ENCODE measurements at places on chromosomes 13 and 19.

DNA sequence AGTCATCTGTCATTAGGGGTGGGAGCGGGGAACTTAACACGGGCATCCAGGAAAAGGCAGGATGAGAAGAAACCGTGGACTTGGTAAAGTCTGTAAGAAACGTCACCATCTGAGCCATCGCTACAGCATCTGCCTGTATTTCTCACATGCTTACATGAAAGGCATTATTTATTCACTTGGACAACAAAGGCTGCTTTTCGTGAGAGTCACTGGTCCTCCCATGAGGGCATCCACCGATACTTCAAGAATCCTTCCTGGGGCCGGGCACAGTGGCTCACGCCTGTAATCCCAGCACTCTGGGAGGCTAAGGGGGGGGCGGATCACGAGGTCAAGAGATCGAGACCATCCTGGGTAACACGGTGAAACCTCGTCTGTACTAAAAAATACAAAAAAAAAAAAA lies 16.1 kb downstream of the ZNF446 start:
- DNase-seq = no peak

GRCh38 chr13:103007427-103007762 lies 58.8 kb downstream of the SLC10A2 start:
- no peak for DNase-seq

DNA sequence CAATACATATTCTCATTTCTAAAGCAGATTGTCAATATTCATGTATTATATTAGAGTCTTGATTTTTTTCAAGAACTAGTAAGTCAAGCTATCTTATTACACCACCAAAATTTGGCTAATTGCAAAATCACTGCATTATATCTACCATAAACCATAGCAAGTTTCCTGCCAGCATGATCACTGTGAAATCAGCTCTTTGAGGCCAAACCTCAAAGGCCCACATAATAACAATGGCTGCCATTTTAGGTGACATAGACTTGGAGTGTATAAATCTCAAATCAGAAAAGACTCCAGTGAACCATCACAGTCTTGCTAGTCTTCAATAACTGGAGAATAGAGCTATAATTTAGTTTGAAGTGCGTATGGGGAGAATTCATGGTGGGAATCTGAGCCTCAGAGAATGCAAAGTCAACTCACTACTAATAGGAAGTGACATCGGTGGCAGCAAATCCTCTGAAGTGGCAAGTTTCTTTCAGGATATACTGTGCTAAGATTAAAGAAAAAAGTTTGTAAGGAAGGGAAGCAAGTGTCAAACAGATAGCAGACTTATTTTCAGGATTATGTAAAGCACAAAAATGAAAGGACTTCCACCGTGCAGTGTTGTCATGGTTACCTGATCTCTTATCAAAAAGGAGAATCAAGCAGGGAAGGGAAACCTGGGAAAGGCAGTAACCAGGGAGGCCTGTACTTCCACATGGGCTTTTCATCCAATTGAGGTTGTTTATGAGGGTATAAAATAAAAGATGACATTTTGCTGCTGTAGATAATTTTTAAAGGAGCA lies 117.4 kb upstream of the FNDC3A start:
- DNase-seq = no peak

DNA sequence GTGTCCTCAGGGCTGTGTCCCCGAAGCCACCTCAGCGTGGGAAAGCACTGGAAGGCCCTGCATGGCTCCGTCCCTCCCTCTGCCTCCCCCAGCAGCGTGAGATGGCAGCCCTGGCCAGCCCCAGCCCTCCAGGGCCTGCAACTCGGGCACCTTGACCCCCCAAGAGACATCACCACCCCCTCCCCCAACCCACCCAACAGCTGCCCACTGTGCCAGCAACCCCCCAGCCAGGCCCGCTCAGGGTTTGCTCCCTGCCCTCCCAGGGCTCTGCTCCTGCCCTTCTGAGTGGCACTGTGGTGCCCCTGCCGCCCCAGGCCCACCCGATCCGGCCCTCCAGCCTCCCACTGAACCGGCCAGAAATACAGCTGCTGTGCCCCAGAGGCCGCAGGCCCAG lies 1.5 kb upstream of the ASPDH start:
- no peak for DNase-seq

DNA sequence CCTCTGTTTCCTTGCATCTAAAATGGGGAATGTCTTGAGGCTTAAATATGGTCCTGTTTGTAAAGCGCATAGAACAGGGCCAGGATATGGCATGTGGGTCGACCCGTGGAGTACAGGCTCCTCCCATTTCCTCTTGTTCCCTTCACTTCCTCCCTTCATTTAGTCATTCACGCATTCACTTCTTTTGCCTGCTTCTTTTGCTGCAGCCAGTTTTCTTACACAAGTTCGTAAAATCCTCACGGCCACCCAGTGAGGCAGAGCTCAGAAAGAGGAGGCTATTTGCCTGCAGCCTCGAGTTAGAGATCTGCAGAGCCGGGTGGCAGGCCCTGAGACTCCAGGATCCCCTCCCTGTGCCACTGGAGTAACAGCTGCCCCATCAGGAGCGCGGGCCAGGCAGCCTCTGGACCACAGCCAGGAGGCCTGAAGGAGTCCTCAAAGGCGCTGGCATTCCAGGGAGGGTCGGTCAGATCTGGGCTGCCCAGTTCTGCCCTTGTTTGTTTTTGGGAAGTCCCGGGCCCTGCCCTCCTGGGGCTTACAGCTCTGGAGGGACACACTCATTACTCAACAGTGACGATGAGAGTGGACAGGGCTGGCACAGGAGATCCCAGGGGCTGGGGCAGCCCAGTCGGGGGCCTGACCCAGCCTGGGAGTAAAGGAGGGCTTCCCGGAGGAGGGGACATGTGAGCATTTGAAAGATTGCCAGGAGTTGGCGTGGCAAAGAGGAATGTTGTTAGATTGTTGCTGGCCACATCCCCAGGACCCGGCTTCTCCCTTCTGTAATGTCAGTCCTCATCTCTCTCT lies 4.6 kb downstream of the PPP5C start:
- DNase-seq = no peak

DNA sequence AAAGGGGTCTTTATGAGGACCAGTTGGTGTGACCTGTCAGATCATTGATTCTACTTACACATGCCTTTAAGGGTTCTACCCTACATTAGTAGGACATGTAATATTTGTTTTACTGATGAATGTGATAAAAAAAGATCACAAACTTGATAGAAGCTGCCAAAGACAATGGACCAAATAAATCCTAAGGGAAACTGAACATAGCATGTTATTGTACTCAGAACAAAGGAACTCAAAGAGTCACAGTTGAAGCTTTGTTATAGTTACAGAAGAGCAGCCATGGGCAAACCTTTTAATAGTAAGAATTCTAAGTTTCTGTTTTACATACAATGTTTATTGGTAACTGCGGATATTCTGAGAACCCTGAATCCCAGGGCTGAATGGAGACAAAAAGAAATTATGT lies 780.1 kb downstream of the SLITRK6 start:
- no peak for DNase-seq

DNA sequence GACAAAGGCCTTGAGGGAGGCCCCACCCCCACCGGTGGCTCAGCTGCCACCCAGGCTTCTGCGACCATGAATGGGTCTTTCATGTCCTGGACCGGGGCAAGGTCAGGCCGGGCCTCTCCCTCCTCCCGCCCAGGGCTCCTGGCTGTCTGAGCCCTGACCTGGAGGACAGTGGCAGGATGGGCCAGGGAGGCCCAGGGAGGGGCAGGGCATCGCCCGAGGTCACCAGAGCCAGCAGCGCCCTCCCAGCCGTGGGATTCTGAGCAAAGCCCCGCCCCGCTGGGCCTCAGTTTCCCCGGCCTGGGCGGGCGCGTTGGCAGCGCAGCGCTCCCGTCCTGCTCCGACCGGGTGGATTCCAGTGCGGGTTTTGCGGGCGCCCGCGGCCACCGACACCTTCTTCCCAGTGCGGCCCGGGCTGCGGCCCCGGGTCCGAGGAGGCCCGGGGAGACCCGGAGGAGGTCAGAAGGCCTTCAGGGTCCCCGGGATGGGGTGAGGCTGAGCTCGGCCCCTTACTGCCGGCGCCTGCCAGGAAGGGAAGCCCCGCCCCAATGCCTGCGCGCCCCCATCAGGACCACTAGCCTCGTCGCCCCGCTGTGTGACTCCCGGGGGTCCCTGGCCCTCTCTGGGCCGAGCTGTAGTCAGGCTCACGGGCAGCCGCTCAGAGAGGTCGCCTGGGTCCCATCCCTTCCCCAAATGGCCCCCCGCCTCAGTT lies 24.6 kb upstream of the SEMA6B start:
- no peak for DNase-seq

DNA sequence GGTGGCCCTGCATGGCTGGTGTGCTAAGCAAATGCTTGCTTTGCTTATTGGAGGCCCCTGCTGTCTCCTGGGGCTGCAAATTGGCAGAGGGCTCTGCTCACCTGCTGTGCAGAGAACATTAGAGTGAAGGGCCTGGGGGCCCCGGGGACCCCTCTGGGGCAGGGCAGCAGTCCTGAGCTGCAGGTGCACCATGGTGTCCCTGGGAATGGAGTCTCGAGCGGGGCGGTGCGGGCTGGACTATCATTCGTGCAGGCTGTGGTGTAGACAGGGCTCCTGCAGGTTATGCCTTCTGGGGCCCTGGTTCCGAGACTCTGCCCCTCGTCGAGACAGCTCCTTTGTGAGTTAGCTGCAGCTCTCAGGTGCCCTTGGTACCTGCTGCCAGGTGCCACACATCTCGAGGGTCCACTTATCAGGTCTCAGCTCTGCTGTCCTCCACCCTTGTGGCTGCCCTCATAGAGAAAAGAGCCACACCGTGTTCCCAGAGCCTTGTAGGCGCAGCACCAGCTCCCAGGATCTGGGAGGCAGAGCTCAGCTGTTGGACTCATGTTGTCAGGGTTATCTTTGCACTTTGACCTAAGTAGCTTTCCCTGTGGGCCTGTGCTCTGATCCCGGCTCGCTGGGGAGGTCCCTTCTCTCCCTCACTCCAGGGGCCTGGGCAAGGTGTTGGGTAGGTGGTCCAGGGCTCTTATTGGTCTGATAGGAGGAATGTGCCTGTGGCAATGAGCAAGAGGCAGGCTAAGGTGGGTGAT lies 58.0 kb upstream of the ZNF536 start:
- no peak for DNase-seq

DNA sequence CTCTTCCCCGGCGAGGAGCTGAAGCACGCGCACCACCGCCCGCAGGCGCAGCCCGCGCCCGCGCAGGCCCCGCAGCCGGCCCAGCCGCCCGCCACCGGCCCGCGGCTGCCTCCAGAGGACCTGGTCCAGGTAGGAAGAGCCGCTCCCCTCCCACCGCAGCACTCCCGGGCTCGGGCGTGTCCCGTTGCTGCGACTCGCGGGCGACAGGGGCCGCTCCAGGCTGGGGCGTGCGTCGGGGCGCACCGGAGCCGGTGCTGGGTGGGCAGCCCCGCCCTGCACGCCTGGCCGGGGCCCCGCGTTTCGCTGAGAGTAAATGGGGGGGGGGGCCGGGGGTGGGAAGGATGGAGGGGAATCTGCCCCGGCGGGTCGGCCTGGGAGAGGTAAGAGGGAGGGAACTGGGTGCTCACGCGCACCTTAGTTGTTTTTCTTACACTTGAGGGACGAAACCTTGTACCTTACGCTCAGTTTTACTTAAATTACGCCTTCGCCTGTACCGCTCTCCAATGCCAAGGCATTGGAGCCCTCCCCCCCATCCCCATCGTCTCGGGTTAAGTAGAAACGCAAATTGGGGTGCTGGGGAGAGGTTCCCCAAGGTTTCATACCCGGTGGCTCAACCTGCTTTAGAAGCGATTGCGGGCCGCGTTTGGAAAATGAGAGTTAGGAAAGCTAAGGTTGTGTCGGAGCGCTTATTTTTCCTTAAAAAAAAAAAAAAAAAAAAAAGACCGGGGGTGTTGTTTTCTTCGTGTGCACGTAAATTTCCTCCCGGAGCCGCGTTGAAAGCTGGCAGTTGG lies 850 bp downstream of the KLF5 start:
- DNase-seq = peak; percentile 9

GRCh38 chr13:111177081-111177711 lies 62.1 kb downstream of the ARHGEF7 start:
- DNase-seq = no peak

DNA sequence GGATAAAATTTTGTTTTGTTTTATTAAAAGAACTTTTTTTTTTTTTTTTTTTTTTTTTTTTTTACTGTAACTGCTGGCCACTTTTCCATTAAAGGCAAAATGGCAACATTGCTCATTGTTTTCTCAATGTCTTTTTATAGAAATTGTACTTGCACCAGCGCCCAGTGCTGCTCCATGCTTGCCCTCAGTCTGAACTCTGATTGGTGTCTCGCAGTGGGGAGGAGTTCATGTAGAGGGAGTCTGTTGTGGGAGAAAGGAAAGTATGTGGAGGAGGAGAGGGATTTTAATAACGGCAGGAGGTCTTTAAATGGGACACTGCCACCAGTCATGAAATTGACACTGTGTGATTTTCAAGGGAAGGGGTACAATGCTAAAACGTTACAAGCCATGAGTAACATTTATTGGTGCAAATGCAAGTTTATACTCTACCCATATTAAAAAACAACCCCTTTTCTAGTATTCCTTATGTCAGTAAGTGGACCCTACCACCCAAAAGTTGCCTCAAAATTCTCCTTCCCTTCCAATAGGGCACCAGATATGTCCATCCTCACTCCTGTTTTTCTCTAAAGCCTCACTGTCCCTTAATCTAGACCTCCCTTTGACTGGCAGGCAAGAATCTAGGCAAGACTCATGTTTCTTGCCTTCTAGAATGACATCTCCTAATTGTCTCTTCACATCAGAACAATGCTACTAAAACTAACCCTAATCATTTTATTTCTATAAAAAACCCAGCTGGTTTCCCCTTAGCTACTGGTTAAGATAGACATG lies 3.2 kb downstream of the RASL11A start:
- no peak for DNase-seq

DNA sequence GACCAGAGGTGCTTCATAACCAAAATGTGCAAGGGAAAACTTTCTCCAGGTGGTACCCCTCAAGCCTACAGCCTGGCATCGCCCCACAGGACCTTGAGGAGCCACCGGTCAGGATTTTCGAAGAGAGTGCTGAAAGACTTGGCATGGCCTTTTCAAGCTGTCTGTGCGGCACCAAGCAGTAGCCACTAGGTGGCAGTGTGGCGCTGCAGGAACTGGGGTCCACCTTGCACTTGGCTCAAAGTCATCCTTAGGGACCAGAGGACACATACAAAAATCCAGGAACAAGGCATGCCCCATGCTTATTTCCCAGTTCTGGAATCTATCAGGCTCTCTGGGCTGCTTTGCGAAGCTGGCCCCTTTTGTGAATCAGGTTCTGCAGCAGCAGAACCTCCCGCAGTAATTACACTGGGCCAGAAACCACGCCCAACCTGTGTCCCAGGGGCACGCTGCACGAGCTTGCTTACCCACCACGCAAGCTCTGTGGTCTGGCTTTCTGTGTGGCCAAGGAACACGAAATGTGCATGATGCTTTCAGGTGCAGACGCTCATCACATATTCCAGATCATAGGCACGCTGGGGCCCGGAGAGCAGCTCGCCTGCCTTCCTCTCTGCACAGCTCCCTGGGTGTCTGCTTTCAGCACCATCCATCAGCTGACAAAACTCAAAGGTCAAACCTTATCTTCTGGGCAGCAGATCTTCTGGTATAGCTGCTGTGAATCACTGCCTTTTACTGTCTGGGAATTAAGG lies 87.2 kb downstream of the SLC7A1 start:
- peak; percentile 51 for DNase-seq

DNA sequence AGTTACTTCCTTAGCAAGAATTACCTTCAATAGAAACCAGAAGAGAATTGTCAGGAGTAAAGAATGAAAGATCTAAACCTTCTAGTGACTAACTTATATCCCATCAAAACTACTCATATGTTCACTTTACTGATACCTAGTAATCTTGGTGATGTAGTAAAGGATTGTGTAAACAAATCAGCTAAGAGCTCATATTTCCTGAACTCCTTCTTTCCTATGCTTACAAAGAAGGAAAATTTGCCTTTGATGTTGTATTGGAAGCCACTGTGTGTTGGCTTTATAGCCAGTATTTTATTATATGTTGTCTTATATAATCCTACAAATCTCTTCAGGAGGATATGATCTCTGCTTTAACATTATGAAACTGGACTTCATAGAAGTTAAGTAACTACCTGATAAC lies 671.0 kb downstream of the PCDH9 start:
- no peak for DNase-seq

Data from stimulated activated CD8-positive, alpha-beta memory T cell treated with anti-CD3 and anti-CD28 coated beads, Interleukin-7, amount 100 ng/mL, for 1 hour (primary cell).